ENCODE measurements at places on chromosomes 13 and 19.
A peak's percentile ranks its signal among the peaks of the same experiment; 100 is the strongest.

DNA sequence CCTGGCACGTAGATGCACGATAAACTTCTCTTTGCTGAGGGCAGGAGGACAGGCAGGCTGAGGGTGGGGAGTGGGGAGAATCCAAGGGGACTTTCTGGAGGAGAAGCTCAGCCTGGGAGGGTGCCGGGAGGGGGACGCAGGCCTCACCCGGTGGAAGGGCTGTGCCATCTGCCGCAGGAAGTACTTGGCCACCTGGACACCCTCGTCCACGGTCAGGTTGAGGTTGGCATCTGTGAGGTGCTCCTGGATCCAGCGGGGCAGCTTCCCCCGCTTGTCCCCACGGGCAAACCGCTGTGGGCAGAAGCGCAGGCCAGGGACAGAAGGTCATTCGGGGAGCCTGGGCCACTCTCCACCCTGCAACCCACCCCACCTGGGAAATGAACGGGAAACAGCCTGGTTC, 11.5 kb downstream of the KLC3 start:
- no peak for DNase-seq

GRCh38 chr19:4059891-4060620, 6.6 kb downstream of the ZBTB7A start:
- no peak for DNase-seq

DNA sequence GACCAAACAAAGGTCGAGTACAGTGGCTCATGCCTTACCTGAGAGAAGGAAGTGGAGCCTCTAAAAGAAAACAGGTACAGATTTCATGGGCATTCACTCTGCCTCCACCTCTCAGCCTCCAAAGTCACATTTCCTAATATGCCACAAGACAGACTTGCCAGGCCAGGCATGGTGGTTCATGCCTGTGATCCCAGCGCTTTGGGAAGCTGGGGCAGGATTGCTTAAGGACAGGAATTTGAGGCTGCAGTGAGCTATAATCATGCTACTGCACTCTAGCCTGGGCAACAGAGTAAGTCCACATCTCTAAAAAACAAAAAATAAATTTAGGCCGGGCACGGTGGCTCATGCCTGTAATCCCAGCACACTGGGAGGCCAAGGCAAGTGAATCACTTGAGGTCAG, 10.9 kb upstream of the DNMT1 start:
- DNase-seq: no peak

GRCh38 chr13:106140476-106140875, 395.0 kb downstream of the EFNB2 start:
- DNase-seq: no peak

GRCh38 chr13:29845440-29846056, 4.9 kb downstream of the UBL3 start:
- DNase-seq: peak; percentile 38

GRCh38 chr13:41452462-41452861, 4.9 kb upstream of the RGCC start:
- no peak for DNase-seq

- no peak for DNase-seq
Measured at GRCh38 chr19:45999653-46000121, 4.4 kb downstream of the CCDC61 start.

DNA sequence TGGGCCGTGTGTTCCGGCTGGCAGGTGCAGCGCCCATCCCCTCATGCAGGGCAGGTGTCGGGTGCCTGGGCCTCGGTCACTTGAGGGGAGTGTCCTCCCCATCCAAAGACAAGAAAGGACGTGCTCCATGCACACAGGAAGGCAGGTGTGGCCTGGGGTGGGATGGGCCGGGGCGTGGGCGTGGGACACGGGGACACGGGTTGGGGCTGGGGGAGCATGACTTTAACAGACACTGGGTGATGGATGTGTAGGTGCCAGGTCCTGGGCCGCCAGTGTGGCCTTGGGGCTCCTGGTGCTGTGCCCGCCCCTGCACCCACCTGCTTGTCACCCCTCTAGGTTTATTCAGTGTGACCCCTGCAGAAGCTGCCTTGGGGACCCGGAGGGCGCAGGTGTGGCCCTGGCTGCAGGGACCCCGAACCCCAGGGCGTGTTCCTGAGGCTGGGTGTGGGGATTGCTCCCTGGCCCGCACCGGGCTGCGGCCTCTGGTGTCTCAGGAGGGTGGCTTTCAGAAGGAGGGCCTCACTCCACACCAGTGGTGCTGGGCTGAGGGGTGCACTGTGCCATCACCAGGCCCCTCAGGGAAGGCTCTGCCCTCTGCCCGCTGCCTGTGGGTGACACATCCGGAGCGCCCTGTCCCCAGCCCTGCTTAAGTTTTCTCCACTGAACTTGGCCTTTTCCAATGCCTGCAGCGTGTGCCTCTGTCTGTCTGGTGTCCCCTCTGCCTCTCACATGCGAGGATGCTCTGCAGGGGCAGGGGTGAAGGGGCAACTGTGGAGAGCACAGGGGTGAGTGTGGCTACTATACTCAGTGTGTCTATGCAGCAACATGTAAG, 5.2 kb downstream of the TMEM255B start:
- no peak for DNase-seq

GRCh38 chr19:20243629-20244028, 76.6 kb downstream of the ZNF486 start:
- DNase-seq: no peak

GRCh38 chr13:95608640-95609323, 35.7 kb downstream of the DZIP1 start:
- DNase-seq: no peak

GRCh38 chr13:96082640-96083039, 7.3 kb upstream of the HS6ST3 start:
- no peak for DNase-seq

GRCh38 chr19:35650581-35650980, 2.5 kb downstream of the COX6B1 start:
- DNase-seq: peak; percentile 40

- DNase-seq: no peak
Measured at GRCh38 chr19:41997851-41998229, 3.8 kb upstream of the ATP1A3 start.

GRCh38 chr13:45778882-45779281, 72.7 kb downstream of the SIAH3 start:
- DNase-seq: no peak

- no peak for DNase-seq
Measured at GRCh38 chr13:47508527-47509228, 492.4 kb downstream of the SUCLA2 start.

DNA sequence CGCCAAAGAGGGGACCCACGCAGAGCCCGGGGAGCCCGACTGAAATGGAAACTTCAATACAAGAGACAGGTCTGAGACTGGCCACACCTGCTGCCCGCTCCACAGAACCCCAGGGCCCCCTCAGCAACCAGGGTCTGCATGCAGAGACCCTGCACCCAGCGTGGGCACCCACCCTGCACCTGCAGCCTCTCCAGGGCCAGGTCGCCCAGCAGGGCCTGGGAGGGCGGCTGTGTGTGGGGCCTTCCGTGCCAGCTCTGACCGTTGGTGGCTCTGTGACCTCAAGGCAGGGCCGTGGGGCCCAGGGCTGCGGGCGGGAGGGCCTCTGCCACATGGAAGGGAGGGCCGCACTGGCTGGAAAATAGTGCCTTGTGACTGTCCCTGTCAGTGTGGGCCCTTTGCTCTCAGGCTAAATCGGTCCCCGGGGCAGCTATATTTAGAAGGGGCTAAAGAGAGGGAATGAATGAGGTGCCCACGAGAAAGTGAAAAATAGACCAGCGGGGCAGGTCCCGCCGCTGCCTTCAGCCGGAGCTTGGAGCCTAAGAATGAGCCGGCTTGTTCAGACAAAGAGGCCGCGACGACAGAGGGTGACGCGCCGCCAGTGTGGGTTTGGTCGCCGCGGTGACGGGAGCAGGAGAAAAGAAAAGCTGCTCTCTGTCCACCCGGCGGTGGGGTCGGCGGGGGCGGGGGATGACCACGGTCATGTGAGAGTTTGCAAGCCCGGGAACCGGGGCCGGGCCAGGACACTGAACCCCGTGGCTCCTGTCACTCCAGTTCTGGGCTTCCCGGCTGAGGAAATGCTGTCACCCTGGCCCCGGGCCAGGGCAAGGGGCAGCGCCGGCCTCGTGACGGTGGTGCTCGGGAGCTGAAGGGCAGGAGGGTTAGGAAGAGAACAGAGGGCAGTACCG, 70.5 kb downstream of the GADD45B start:
- peak; percentile 60 for DNase-seq

DNA sequence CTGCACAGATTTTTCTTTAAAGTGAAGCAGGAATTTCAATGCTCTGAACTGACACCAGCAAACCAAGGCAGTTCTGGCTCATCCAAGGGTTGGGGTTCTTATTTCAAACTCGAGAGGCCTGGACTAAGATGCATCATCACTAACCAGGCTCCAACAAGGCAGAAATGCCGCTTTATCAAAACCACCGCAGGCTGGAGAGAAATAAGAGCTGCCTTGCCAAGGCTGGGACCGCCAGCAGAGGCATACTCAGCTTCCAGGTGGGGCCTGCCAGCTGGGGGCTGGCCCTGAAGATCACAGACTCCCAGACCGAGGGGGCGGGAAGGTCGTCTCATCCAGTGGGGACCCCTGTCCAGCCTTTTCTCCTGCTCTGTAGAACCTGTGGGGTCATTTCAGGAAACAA, 37.4 kb upstream of the GAS6 start:
- DNase-seq: no peak

DNA sequence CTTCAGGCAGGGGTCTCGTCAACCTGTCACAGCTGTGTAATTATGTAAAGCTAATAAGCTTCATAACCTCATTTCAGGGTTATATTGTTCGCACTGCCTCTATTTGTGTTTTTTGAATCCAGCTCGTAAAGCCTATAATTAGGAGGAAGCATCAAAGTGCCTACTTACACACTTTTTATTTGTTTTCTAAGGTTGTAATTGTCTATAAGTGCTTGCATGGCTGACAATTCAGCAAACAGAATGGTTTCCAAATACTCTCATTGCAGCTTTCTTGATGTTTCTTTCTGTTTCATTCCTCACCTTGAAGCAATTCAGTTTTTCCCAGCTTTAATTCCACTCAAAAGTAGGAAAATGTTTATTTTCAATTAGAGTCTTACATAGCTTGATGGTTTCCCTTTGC, 336.3 kb downstream of the HS6ST3 start:
- DNase-seq: no peak

DNA sequence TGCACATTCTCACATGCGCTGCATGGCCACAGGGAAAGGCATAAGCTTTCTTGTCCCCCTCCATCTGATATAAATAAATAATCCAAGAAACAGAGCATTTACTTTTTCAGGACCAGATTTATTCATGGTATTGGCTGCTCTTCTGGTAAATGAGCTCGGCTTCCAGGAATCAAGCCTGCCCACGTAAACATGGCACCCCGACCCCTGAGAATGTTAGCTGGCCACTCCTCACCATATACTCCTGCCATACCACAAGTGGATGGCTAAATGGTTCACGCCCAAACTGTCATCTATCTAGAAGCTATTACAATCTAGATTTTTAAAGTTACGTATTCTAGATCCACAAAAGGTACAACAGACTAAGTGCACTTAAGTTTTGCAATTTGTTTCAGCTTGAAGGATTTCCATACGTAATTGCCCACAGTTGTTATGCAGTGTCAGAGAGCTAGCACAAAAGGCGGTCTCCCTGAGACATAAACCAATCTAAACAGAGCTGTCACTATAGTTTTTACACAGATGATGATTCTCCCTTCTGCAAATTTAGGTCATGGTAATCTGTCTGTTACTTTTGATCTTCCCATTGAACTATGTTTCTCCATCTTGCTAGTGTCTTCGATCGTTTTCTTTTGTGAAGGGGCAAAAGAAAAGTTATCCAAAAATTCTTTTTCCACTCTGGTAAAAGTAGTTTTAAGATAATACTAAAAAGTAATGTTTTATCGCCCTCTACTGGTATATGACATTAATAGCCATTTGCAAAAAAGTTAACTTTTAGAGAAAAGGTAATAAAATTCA, 16.2 kb upstream of the FOXO1 start:
- peak; percentile 91 for DNase-seq

DNA sequence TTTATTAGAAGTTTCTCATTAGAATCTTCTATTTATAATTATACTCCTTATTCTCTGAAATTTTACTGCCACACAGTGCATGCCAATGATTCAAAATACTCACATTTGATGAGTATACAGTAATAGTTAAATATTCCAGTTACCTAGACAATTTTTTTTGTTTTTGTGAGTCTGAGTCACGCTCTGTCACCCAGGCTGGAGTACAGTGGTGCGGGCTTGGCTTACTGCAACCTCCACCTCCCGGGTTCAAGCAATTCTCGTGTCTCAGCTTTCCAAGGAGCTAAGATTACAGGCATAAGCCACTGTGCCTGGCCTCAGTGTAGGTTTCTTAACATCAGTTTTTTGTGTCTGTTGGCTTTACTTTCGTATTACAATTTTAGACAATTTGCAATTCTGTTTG, 87.1 kb downstream of the ZNF486 start:
- DNase-seq: no peak

Measured in hematopoietic multipotent progenitor cell treated with erythropoietin and hydrocortisone succinate and interleukin-3 and kit ligand, for 6 days (in vitro differentiated cells).